ENCODE measurements at places on chromosomes 11 and 22.

DNA sequence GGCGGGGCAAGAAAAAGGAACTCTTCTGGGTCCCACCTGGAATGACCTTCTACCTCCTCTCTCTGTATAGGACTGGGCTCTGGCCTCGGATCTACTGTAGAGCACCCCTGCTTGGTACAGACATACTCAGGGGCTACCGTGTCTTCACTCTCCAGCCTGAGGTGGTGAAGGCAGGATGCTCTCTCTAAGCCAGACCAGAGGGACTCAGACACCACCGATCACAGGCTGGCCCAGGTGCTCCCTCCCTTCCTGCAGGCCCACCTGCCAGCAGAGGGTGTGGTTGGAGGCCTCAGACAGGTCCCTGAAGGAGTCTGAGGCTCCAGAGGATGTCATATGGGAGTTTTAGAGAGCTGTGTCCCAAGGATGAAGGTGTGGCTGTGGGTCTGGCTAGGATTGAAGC is 4.1 kb downstream of the NHERF4 start:
- DNase-seq: no peak

- no peak for DNase-seq
Observed at GRCh38 chr11:2883979-2884815, 1.4 kb downstream of the CDKN1C start.

- no peak for DNase-seq
Observed at GRCh38 chr22:30348809-30349208, 7.9 kb downstream of the SF3A1 start.

GRCh38 chr11:59281177-59281576 is 68.5 kb upstream of the MPEG1 start:
- no peak for DNase-seq

GRCh38 chr11:128802358-128802981 is 64.6 kb downstream of the KCNJ1 start:
- DNase-seq: no peak

DNA sequence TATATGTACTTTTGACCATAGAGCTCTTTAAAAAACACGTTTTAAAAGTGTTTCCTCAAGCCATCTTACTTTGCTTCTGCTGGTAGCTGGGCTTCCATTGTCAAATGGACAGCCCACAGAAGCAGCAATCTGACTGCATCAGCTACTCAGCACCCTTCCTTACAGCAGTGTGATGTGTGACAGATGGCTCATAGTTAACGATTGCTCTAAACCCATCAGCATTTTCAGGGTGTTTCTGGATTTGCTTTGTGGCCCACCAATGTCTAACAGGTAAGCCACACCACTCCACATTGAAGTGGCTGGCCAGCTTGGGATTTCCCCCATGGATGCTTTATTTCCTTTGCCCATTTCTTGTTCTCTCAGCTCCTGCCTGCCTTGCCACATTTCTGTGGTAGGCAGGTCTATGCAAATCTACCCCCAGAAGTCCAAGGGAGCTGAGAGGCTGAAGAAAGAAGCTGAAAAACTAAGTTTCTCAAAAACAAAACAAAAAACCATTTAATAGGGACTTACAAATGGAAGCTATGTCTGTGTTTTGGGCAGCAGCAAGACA is 7.3 kb upstream of the FAR1 start:
- no peak for DNase-seq

DNA sequence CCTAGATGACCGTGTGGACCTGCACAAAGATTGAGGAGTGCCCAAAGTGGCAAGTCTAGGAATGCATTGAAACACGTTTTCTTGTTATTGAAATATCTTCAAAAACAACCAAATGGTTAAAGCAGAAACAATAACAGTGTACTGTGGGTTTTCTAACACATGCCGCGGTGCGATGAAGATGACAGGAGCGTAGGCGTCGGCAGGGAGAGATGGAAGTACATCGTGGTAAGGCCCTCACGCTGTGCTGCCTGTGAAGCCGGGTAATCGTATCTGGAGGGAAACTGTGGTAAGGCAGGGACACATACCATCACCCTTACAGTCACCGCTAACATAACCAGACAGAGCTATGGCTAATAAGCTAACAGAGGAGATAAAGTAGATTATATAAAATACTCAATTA is 261.4 kb downstream of the TBC1D22A start:
- DNase-seq: no peak

DNA sequence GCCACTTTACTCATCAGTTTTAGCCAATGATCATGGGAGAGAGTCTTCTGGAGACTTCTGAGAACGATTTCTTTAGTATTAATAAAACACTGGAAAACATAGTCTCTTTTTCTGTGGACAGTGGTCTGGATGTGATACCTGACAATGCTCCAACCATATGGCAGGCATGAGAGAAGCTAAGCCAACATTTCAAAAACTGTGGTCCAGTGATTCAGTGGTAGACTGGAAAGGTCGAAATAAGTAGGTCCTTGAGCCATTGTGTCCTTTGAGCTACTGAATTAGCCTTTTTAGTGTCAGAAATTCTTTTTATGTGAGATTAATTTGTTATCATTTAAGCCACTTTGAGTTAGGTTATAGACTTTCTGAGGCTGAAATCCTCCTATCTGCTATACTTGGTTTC is 197.7 kb upstream of the CTSC start:
- no peak for DNase-seq

DNA sequence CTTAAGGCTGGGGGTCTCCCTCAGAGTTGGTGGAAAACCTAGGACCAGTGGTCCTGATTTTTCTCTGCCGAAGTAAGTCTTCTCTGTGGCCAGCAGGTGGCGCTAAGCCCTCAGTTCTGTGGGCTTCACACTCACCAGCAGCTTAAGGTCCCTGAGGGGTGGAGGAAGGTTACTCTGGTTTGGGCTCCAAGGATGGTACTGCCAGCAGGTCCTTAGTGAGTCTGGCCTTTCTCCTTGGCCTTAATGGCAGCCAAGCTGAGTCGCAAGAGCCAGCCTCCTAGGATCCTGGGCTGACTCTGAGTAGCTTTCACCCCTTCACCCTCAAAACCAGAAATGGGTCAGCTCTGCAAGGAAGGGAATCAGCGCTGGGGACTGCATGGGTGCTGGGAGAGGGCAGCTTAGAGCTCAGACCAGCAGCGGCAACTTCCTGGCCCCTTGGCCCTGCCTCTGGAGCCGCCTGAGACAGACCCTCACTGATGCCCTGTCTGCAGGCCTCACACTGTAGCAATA is 4.4 kb downstream of the KCNJ11 start:
- peak; percentile 43 for DNase-seq

GRCh38 chr11:71557257-71557656 is 8.1 kb upstream of the KRTAP5-10 start:
- no peak for DNase-seq

GRCh38 chr11:110453684-110454354 is 24.1 kb downstream of the FDX1 start:
- DNase-seq: no peak

DNA sequence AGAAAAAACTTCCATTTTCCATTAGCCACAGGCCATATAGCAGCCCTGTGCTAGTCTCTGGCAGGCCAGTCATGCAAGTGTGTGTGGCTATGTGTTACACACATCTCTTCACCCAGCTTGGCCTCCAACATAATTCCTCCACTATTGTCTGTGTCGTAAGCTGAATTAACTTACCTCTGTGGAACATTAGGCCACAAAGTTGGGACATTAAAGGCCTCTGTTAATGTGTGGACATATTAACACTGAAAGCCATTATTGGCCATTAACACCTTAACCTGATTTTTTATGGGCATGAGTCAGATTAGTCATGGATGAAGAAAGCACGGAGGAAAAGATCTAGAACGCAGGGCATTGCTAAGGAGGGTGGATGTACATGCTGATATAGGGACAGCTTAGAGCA is 100.1 kb downstream of the DBX1 start:
- DNase-seq: no peak

DNA sequence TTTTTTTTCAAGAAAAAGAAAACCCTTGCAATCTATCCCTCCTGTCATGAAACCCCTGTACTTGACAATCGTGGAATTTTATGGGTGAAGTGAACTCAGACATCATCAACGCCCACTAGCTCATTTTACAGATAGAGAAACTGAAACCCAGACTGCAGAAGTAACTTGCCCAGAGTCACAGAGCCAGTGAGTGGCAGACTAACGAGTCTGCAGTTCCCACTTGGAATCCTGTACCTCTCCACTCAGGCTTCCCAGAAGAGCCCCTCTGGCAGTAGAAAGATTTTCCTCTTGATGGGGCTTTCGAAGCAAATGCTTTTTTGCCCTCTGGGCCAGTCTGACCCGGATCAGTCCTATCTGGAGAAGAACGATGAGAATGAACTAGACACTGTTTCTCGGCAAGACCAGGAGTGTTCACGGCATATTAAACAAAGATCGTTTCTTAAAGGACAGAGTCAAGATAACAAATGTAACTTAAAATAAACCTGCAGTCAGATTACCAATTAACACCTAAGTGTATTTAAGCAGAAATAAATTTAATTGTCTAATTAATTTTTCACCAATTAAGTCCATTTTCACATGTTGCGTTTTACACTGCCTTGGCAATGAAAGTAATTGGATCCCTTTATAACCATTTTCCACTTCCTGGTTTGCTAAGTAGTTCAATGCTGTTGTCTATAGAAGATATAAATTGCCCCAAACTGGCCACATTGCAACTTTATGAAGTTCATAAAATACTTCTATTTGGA is 61.3 kb upstream of the CREB3L1 start:
- no peak for DNase-seq

GRCh38 chr22:19085233-19085718 is 36.9 kb downstream of the DGCR2 start:
- DNase-seq: peak; percentile 62

GRCh38 chr22:37290737-37291136 is 8.4 kb downstream of the CYTH4 start:
- DNase-seq: no peak

DNA sequence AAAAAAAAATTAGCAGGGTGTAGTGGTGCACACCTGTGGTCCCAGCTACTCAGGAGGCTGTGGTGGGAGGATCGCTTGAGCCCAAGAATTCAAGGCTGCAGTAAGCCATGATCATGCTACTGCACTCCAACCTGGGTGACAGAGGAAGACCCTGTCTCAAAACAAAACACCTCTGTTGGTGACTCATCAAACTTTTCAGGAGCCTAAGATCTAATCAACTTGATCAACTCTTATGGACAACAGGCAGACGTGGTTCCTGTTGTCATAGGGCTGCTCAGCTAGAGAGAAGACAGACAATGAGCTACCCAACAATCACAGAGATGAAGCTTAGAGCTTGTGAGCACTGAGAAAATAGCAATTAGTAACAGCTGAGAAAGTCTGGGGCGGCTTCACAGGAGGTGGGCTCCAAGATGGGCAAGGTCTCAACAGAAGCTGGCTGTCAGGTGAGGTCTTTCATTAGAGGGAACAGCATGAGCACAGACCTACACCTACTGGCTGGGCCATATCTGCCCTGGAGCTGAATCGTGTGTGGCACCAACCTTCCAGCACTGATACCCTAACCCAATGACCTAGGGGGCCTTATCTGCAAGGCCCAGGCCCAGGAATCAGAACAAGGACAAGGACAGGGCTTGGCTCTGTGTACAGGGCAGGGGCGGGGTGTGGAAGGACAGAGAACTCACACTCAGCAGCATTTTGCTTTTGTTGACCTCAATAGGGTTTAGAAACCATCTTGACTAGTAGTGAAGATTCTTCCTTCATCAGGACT is 7.2 kb upstream of the UCP3 start:
- no peak for DNase-seq

DNA sequence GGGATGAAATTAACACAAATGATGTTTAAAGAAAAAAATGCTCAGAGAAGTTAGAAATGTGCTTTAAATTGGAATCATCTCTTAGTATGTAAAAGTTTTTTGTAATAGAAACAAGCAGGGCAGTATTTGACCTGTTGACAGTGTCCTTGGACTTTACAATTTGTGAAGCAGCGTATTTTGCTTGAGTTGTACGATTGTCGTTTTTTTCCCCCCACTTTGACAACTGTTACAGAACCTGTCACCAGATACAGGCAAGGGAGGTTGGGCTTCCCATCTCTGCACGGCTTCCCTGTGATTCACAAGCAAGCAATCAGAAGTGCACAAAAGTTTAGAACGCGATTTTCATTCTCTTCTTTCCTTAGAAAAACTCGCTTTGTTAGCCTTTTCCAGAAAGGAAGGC is 8.9 kb downstream of the PPARA start:
- DNase-seq: no peak

- no peak for DNase-seq
Observed at GRCh38 chr22:44382116-44383038, 69.6 kb upstream of the SHISAL1 start.

DNA sequence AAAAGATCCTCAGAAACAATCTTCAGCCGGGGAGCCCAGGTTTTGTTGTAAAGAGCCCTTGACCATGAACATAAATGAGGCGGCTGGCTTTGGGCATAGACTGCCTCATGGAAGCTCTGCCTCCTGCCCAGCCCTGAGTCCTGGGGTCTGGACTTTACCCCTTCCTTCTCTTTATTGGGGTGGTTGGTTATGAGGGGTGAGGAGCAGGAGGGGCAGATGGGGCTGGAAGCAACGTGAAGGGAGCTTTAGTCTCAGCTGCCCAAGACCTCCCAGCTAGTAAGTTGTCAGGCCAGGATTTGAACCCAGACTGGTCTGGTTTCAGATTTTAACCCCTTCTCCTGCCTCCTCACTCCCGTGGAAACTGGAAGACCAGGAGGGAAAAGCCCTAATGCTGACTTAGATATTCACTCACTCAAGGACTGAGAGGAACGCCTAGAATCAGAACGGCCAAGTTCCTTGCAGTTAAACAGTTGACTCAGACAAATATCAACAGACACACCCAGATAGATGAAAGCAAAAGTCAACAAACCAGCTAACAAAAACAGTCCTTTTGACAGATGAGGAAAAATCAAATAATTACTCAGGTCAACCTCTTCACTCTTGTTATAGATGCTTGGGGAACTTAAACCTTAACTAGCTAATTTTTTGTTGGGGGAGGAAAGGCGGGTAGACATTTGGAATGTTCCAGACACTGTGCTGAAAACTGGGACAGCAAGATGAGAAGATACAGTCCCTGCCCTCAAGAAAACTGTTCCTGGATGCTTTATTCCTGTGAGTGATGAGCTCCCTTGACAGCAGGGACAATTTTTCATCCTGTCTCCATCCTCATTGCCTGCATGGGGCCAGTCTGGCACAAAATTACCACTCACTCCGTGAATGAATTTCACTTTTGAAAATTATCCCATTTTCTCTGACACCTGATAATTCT is 20.8 kb upstream of the ARRB1 start:
- no peak for DNase-seq

GRCh38 chr11:18265949-18266348 is at the start of gene SAA1:
TSS of gene SAA1 (plus strand) at chr11:18266264. CDS start at chr11:18266888, 624 bp downstream.
- no peak for DNase-seq

DNA sequence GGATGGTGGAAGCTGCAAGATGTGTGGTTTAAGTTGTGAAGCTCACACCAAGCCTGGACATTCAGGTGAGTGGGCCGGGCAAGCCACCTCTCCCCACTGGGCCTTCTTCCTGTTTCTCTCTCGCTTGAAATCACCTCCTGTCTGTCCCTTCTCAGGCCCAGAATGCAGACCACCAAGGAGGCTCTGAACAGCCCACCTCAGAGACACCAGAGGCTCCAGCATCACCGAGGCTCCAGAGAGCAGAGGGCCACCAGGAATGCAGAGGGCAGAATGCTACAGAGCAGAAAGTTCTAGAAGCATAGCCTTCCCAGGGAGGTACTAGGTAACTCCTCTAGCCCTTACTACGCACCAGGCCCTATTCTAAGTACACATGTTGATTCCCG is 14.8 kb upstream of the IL2RB start:
- DNase-seq: no peak

GRCh38 chr11:70090961-70091381 is 12.9 kb downstream of the ANO1 start:
- no peak for DNase-seq

GRCh38 chr11:126423743-126424142 is 68.3 kb downstream of the ST3GAL4 start:
- no peak for DNase-seq
